CD4-positive, alpha-beta T cell treated with Interleukin-10 for 1 hour (primary cell): ENCODE measurements at places on chromosomes 6 and 20.

DNA sequence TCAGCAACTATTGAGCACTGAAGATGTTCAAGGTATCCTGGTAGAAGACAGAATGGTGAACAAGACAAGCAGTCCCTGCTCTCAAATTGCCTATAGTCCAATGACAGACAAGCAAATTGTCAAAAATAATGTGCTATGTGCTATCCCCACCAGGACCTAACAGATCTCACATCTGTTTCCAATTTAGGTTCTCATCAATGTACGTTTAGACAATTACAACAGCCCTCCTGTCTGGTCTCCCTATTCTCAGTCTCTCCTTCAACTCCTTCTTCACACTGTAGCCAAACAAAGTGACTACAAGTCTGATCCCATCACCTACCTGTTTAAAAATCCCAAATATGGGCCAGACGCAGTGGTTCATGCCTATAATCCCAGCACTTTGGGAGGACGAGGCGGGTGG lies 7.5 kb downstream of the TAPBP start:
- no peak for DNase-seq

GRCh38 chr6:37788259-37788658 lies 31.3 kb upstream of the ZFAND3 start:
- no peak for DNase-seq

GRCh38 chr20:46347841-46348803 lies 39.8 kb upstream of the CDH22 start:
- no peak for DNase-seq

DNA sequence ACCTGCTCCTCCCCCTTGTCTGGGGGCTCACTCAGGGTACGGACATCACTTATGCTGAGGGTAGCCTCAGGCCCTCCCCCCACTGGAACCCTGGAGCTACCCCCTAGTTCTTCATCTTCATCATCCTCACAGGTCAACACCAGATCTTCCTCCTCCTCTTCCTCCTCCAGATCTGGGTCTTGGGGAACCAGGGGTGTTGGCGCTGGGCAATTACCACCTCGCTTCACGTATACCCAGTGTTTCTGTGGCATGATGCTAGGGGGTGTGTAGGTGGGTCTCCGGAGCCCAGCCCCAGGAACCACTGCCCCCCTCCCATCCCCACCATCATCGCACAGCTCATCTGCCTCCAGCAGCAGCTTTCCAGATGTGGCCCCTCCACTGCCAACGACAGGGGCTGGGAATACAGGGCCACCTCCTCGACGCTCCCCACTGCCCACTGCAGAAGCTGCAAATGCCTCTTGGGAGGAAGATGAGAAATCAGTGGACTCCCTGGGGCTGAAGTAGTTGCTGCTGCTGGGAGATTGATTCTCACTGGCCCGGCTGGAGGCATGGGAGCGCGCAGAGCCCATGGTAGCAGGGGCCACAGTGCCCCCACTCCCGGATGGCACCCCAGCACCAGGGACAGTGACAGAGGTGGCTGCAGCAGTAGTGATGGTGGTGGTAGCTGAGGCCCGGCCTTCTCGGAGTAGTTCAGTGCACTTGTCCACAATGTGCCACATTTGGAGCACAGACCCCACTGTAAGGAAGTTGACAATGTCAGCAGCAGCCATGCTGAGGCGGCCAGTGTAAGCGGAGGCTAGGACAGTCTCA lies 1.5 kb downstream of the ZBTB22 start:
- no peak for DNase-seq

DNA sequence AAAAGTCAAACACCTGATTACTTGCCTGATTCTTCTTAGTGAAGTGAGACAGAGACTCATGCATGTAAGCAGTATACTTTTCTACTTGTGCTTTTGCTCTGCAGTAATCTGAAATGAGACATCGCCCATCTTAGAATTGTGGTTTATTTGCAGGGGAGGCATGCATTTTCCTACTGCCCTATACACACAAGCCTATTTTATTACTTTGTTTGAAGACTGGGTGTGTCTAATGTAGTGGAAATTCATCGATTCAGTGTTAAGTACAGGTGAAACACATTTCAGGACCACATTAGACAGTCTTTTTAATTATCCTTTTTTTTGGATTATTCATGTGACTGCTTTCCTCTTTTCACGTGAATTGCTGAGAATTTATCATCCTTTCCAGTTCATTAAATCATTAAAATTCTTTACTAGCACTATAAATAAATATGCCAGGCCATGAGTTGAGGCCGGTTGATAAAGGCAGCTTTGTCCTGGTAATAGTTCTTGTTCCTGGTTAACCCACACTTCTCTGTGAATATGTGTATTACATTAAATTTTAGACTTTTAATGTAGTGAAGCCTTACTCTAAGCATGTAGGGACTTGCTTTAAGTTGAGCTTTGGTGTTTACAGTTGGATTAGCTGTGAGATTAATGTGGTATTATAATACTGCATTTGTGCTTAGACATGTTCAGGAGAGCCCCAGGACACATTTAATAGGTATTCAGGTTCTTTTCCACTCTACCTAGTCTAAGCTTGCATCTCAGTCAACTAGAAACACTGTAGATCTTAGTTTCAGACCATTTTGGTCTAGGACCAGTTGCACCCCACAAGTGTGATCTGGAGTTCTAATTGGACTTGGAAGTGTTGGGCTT lies 10.8 kb upstream of the BTBD3 start:
- DNase-seq: no peak

DNA sequence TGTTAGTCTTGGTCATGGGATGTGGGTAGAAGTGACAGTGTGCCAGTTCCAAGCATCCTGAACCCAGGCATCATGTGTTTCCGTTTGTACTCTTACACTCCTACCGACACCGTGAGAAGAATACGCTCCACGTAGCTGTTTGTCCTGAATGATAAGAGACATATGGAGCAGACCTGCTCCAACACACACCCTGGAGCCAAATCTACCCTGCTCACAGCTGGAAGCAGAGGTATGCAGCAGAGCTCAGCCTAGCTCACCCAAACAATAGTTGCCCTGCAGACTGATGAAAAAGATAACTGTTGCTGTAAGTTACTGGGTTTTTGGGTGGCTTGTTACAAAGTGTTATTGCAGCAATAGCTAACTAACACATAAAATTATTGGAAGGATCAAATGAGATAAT lies 14.3 kb upstream of the PDSS2 start:
- DNase-seq: no peak

DNA sequence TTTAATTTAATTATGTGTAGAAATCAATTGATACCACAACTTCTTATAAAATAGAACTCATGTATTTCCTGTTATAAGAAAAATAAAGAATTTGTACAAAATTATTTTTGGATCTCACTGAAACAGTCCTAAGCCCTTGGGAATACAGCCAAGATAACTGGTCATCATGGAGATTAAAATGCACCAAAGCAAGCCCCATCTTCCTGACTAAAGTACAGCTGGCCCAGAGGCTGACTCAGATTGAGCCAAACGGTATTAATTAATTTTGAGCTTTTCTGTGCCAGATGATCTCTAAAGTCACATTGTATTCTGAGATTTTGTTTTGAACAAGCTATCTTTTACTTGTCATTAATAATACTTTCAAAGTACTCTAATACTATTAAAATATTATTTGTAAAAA lies 978.5 kb downstream of the TBC1D32 start:
- DNase-seq: no peak

- DNase-seq: no peak
Observed at GRCh38 chr6:5155906-5156305, 70.8 kb downstream of the PPP1R3G start.
